ENCODE measurements at places on chromosomes 6 and 20. TPM values are rescaled to one million over a fixed set of nuclear protein-coding genes. Genes with fewer than 3 reads are reported as not detected.

GRCh38 chr6:28738396-28738765 is 185.4 kb downstream of the TRIM27 start:
- DNase-seq: no peak

- no peak for DNase-seq
Observed at GRCh38 chr6:125753218-125753936, 3.9 kb downstream of the HEY2 start.

DNA sequence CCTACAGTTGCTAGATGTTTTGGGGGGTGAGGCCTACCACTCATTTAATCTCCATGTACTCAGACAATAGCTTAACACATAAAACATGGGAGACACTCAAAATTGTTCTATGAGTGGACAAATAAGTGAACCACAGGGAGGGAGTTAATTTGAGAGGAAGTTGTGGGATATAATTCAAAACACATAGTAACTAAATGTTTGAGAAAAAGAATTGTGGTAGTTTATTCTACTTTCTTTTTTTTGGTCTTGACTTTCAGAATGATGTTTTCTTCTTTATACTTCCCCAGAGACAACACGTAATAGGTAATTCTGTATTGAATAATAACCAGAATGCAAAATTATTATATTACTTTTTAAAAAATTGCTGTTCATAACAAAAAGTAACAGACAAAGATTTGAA is 453.8 kb downstream of the RFPL4B start:
- no peak for DNase-seq

- DNase-seq: no peak
Observed at GRCh38 chr6:84872996-84873723, 108.8 kb upstream of the TBX18 start.

DNA sequence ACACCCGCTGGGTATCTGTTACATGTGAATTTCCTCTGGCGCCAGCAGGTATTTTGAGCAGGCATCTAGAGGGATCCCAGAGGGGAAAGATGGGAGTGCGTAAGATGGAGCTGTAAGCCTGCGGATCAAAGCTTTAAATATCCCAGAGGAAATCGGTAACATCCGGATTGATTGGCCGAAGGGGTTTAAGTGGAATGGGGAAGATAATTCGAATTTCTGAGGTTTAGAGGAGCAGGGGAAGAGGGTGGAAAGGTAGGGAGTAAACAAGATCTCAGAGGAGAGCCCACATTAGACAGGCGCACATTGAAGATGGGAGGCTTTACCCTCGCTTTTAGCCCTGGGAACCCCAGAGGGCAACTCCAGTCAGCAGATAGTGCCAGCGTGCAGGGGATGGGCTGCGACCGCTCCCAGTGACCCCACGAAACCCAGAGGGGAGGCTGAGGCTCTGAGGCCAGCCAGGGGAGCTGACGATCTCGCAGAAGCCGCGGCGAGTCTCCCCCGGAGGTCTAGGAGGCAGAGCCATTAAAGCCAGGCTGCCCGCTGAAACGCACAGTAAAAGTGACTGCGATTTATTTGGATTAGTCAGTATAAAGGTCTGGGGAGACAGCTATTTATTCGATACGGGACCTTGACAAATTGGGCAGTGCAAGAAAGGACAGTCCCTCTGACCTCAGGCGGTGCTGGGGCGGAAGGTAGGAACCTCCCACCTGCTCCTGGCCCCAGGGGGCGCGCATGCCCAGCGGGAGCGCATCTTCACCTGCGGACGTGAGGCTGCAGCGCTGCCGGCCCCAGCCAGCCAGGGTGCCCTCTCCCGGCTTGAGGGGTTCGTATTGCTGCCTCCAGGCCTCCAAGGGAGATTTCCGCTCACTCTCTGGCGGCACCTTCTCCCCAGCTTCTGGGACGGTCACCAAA is 34.3 kb upstream of the TCF21 start:
- no peak for DNase-seq

DNA sequence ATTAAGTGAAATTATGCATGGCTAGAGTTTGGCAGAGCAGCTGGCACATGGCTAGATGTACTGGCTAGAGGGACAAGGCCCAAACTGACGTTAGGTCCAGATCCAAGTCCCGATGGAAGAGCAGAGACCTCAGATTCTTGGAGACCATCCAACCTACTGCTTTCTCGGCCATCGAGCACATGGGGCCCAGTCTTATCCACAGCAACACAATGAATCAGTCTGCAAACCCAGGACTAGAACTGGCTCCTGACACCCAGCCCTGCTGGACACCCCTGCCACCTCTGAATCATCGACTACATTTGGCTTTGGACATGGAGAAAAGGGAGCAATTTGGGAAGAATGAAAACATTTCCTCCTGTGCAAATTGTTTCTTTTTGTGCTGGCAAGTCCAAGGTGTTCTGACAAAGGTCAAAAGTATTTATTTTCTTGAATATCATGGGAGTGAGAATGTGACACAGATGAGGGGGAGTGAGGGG is 23.9 kb upstream of the YWHAB start:
- DNase-seq: no peak

GRCh38 chr6:159805440-159806020 is 5.5 kb downstream of the PNLDC1 start:
- DNase-seq: no peak

DNA sequence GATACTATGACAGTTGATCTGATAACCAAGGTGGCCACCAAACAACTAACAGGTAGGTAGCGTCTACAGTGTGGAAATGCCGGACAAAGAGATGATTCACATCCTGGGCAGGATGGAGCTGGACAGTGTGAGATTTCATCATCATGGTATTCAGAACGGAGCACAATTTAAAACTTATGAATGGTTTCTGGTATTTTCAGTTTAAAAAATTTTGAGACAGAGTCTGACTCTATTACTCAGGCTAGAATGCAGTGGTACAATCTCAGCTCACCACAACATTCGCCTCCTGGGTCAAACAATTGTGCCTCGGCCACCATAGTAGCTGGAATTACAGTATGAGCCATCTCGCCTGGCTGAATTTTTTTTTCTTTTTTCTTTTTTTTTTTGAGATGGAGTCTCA is 43.8 kb downstream of the CEP57L1 start:
- DNase-seq: no peak

DNA sequence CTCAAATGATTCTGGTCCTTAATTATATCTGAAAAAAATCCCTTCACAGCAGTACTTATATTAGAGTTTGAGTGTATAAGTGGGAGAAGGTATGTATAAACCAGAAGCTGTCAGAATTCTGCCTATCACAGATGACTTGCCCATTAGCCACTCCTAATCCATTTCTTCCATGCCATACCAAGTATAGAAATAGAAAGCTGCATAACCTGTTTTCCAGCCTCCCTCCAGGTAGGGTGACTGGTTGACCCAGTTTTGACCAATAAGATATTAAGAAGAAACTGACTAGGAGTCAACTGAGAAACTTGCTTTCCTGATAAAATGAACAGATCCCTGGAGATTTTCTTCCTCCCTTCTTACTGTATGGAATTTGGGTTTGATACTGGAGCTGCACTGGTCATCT is 112.2 kb upstream of the GRIK2 start:
- no peak for DNase-seq

- DNase-seq: no peak
Observed at GRCh38 chr6:145960918-145961589, 3.1 kb downstream of the SHPRH start.

GRCh38 chr6:16200321-16200883 is 38.0 kb upstream of the GMPR start:
- DNase-seq: no peak

RBM24 gene
- total RNA-seq: not detected

SLC22A3 gene
- not detected for total RNA-seq

HAO1 gene
- total RNA-seq: not detected

C2 gene
- total RNA-seq: 0.30 TPM

Data from activated CD4-positive, alpha-beta T cell treated with anti-CD3 and anti-CD28 coated beads, Interleukin-2, amount 10 ng/mL, durations not matched to agents 24 days and 14 days (primary cell).